Germinal center (tissue), 1 donor: ENCODE measurements at places on chromosomes 7 and 10.

DNA sequence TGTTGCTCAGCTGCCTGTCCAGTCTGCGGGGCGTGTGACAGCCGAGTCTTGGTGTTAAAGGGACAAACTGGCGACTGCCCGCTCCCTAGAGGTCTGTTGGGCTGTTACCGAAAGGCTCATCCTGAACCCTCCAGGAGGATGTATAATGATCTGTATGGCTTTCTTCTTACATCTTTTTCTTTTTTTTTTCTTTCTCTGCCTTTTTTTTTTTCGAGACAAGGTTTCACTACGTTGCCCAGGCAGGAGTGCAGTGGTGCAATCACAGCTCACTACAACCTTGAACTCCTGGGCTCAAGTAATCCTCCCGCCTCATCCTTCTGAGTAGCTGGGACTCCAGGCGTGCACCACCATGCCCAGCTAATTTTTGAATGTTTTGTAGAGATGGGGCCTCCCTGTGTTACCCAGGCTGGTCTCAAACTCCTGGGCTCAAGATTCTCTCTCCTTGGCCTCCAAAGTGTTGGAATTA, 857 bp downstream of the INTS15 start:
- DNase-seq = no peak

- no peak for DNase-seq
Measured at GRCh38 chr7:130441408-130441869, 623 bp upstream of the CEP41 start.

DNA sequence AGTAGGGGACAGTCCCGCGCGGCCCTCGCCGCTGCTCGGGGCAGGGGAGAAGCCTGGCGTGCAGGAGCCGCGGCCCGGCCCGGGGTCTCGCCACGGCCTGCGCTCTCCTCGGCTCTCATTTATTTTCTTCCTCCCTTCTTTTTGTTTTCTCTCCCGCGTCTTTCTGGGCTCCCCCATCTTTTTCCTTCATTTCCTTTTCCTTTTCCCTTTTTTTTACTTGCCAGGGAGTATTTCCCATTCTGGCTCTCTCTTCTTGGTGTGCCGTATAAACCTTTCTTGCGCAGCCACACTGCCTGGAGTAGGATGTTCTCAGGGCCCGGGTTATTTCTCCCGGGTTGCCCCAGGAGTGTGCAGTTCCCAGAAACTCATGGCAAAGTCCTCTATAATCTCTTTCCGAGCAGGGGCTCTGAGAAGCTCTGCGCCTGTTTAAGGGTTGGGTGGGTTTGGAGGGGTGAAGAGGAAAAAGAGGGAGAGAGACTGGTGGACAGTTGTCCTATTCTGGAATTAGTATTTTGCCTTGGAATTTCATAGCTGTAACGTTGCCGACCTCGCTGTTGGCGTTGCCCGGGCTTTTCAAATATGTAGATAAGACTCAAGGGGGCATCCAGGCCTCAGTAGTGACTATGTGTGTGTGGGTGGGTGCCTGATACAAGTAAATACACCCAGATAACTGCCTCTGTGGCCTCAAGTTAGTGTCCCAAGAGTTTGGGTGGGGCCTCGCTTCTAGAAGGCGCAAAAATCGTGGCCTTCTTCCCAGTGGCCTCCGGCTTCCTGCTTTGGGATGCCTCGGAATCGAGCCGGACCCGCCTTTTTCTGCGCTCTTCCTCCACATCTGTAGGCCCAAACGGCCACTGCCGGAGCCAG, 4.3 kb upstream of the ZNF503 start:
- DNase-seq = no peak

- no peak for DNase-seq
Measured at GRCh38 chr7:43362652-43363034, 220.3 kb upstream of the STK17A start.

DNA sequence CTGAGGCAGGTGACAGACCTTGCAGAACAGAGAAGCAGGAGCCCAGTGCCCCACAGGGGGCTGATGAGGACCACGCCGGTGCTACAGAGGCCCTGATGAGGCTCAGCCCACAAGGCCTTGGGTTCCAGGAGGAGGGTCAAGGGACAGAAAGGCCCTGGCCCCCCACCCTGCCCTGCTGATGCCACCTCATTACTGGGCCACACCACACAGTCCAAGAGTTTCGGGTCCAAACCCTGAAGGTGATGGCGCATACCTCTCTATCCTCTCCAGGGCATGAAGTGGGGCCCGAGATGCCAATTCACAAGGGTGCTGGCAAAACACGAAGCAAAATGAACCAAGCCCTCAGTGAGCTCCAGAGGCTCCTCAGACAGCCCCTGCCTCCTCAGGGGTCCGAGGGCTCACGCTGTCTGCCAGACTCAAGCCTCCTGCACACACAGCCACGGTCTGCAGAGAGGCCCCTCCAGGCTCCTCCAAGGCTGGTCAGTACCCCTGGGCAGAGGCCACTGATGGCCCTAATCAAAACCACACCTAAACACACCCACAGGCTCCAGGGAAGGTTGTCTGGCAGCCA, 32.3 kb downstream of the RASGEF1A start:
- no peak for DNase-seq

DNA sequence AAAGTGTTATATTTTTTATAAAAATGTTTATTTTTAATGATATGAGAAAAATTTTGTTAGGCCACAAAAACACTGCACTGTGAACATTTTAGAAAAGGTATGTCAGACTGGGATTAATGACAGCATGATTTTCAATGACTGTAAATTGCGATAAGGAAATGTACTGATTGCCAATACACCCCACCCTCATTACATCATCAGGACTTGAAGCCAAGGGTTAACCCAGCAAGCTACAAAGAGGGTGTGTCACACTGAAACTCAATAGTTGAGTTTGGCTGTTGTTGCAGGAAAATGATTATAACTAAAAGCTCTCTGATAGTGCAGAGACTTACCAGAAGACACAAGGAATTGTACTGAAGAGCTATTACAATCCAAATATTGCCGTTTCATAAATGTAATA, 64.8 kb upstream of the CAPZA2 start:
- no peak for DNase-seq
